Cortex of kidney (tissue), 1 donor: ENCODE measurements at places on chromosomes 4 and X.

GRCh38 chr4:25103418-25103817 is 56.8 kb downstream of the SEPSECS start:
- no peak for DNase-seq

GRCh38 chr4:106369456-106370060 is 980 bp upstream of the GIMD1 start:
- DNase-seq, result no peak

- DNase-seq, result no peak
Measured at GRCh38 chr4:165355900-165356300, 22.9 kb upstream of the CPE start.

GRCh38 chrX:83906921-83907320 is 46.0 kb downstream of the CYLC1 start:
- DNase-seq, result no peak

DNA sequence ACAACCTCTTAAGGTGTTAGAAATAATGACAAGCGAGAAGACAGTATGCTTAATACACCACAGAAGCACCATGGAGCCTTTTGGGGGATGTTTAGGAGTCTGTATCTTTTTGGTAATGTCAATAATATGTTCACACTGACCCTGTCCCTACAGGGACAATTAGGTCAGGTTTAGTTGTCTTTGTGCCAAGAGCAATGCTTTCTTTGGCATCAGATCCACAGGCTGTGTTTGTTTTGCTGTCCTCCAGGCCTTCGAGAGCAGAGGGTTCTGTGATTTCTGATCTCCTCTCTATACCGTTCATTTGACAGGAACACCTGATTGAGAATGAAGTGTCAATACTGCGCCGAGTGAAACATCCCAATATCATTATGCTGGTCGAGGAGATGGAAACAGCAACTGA is 153.8 kb downstream of the DCLK2 start:
- no peak for DNase-seq

DNA sequence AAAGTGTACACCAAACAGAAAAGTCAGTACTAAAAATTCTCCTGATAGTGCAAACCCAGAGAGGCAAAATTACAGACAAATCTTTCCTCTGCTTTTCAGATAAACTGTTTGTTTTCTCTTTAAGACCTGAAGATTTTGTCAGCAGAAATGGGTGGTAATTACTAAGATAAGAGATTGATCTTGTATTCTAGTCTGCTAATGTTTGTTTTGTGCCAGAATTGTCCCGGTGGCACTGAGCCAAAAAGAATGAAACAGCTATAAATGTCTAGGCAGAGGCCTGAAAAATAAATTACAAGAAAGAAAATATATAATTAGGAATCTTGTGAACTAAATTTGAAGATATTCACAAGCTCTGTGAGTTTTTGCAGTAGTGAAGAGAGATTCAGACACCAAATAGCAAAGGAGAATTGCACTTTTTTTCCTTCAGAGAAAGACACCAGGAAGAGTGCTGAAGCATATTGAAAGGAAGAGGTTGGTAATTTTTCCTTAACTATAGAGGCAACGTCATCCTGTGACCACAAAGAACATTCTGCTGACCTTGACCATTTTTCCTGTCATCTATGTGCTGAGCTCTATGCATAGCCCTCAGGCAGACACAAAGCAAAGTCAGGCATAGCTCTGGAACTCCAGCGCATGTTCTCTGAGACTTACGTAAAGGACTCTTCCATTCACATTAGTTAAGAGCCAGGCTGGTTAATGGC is 314.5 kb upstream of the RASGEF1B start:
- no peak for DNase-seq

GRCh38 chr4:15674926-15675325 is 6.7 kb upstream of the FAM200B start:
- no peak for DNase-seq

DNA sequence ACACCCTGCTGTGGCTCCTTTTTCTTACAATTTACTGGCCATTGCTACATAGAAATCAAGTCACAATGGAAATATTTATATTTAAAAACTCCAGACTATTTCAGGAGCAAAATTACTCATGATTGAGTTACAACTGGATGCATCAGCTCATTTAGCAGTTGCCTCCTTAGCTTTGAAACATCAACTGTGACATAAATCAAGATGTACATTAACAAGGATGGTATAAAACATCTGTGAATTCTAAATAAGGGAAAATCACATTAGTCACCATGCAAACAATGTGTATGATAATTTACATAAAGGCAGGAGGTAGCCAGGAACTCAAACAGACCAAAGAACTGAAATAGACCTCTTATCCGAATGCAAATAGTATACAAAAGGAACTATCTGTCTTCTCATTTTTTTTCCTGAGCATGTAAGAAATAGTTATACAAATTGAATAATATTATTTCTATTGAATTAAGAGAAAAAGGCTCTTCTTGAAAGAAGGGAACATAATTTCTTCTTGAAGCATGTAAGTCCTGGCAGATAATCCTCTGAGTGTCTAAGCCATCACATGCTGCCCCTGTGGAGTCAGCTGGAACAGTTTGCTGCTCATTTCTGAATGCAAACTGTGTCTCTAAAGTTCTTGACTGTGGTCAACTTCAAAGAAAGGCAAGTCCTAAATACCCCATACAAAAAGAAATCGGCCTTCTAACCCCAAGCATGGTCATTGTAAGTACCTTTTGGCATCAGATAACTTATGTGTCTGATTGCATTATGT is 151.2 kb downstream of the NAA11 start:
- DNase-seq, result no peak

GRCh38 chr4:2934077-2934812 is 29.0 kb downstream of the NOP14 start:
- DNase-seq, result no peak

DNA sequence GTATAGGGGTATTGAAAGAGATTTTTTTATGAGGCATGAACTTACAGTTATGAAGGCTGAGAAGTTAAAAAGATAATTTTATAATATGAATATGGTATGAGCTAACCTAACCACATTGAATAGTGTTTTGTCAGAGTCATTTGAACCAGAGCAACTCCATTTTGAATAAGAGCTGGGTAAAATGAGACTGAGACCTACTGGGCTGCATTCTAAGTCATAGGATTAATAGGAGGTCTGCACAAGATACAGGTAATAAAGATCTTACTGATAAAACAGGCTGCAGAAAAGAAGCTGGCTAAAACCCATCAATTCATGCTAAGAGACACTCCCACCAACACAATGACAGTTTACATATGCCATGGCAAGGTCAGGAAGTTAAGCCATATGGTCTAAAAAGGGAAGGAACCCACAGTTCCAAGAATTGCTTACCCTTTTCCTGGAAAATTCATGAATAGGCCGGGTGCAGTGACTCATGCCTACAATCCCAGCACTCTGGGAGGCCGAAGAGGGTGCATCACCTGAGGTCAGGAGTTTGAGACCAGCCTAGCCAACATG is 209.2 kb downstream of the TECRL start:
- DNase-seq, result no peak

DNA sequence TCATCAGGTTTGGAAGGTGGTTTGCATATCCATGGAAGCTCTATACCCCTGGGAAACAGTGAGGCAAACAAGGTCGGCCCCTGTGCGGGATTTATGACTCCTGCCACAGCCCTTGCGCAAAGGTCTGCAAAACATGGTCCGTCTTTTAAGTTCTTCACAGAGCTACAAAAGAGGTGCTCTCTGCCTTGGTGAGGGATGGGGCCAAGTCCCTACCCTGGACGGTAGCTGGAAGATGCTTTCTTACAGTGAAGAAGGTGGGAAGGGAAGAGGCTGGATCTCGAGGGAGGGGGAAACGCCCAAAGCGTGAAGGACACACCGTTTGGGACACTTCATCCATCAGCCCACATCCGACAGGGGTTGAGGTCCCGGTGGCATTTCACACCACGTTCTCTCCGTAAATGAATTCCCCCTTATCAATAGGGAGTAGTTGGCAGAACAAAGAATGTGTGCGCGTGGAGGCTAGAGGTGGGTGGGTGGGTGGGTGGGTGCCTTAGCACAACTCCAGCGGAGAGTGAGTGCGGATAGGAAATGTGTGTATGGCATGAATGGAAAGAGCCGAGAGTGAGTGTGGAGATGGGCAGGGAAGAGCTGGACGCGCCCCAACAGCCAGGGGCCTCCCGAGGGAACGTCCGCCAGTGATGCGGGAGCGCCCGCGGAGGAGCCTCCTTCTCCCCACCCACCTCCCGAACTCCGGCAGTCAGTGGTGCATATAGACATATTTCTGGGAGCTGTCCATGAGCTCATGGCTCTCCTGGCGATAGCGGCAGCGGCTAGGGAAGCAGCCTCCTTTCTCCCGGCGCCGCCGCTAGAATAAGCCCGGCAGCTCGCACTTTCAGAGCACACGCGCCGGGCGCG is 68.3 kb downstream of the LARP7 start:
- no peak for DNase-seq

DNA sequence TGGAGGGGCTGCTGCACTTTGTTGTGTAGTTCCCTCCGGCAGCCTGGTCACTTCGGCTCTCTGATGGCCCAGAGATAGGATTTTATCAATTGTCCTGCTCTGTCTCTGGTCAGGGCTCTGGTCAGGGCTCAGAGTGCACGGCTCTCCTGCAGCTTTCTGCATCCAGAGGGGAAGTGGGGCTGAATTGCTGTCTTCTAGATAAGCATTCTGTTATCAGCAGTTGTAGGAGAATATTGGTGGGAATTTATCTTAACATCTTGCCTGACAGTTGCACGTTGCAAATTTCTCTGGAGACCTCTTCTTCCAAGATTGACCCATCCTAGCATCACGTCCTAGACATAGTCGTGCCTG is 62.8 kb downstream of the FAM193A start:
- DNase-seq, result no peak

DNA sequence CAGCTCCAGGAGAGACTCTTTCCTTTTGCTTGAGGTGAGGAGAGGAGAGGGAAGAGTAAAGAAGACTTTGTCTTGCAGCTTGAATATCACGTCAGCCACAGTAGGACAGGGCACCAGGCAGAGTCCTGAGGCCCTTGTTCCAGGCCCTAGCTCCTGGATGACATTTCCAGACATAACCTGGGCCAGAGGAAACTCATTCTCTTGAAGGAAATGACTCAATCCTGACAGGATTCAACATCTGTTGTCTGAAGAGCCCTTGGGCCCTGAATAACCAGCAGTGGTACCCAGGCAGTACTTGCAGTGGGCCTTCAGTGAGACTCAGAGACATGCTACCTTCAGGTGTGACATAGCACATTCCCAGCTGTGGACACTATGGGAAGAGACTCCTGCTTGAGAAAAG is 62.8 kb downstream of the FGF16 start:
- no peak for DNase-seq

- no peak for DNase-seq
Measured at GRCh38 chr4:150395872-150396271, 186.1 kb upstream of the MAB21L2 start.

DNA sequence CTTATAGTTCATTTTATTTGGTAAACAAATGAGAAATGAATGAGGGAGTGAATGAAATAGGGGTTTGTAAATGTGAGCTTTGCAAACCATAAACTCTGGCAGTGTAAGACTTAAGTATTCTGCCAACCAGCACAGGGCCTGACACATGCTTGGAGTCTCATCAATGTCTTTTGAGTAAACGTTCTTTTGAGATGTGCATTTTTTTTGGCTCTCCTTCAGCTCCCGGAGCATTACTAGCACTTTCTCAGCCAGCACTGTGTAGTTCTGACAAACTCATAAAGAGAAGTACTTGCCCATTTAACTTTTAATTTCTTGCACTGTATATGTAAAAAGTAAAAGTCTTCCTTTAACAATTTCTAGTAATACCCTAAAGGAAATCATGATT is 245.3 kb downstream of the HS3ST1 start:
- no peak for DNase-seq

GRCh38 chr4:114225436-114225835 is 246.0 kb upstream of the ARSJ start:
- DNase-seq, result no peak

DNA sequence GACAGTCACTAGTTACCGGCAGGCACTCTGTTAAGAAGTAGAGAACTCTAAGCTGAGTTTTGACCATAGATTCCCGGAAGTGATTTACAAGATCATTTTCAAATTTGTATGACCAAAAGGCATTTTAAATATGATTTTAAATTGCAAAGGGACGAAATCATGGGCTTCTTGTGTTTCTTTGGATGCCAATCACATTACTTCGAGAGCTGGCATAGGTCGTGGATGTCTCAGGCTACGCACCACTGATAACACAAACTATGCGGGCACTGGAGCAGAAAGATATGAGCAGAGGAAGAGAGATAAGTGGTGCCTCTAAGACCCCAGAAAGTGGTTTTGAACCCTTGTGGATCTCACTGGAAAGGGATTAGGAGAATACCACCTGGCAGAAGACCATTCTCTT is 294.2 kb upstream of the FTHL17 start:
- DNase-seq, result no peak

DNA sequence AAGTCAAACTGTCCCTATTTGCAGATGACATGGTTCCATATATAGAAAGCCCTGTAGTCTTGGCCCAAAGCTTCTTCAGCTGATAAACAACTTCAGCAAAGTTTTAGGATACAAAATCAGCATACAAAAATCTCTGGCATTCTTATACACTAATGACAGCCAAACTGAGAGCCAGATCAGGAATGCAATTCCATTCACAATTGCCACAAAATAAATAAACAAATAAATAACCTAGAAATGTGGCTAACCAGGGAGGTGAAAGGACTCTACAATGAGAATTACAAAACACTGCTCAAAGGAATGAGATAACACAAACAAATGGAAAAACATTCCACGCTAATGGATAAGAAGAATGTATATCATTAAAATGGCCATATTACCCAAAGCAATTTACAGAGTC is 52.9 kb upstream of the CXCL8 start:
- DNase-seq, result no peak

GRCh38 chr4:175833574-175834311 is 21.7 kb upstream of the GPM6A start:
- DNase-seq, result no peak

GRCh38 chr4:86330961-86331742 is 28.7 kb downstream of the MAPK10 start:
- no peak for DNase-seq

DNA sequence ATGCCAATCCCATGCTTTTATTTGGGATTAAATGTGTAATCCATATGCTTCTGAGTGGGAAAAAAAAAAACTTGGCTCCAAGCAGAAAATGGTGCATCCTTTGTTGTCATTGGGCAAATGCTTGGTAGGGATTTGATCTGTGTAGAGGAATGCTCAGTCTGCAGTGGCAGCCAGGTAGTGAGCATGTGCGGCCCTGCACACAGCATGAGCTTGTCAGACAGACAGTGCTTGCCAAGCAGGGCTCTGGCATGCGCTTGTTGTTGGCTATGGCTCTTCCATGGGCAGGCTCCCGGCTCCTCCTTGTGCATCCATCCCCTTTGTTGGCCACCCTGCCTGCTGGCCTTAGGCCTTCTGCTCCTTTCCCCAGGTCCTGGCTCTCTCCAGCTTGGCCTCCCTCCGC is 130.3 kb downstream of the GPR143 start:
- no peak for DNase-seq

GRCh38 chrX:30734782-30735181 is 81.6 kb downstream of the GK start:
- DNase-seq, result no peak

GRCh38 chrX:119583431-119584059 is 9.2 kb downstream of the UBE2A start:
- DNase-seq, result no peak

GRCh38 chr4:2808001-2808400 is 15.1 kb downstream of the SH3BP2 start:
- DNase-seq, result no peak
